ENCODE measurements at places on chromosomes 1 and 21.

DNA sequence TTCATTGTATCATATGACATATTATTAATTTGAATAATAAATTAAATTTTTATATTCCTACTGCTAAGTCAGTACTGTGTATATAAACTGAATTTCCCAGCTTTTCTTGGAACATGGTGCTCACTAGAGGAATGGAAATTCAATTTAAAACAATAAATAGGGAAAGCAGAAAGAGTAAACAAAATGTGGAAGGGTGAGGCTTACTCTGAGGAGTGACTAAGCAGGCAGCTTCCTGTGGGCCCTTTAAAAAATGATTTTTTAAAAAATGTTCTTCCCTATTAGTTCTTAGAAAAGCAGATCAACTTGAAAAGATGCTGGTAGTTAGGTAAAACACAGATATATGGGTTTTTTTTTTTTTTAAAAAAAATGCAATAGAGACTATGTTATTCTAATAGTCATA, 49.5 kb upstream of the S1PR1 start:
- DNase-seq = no peak

DNA sequence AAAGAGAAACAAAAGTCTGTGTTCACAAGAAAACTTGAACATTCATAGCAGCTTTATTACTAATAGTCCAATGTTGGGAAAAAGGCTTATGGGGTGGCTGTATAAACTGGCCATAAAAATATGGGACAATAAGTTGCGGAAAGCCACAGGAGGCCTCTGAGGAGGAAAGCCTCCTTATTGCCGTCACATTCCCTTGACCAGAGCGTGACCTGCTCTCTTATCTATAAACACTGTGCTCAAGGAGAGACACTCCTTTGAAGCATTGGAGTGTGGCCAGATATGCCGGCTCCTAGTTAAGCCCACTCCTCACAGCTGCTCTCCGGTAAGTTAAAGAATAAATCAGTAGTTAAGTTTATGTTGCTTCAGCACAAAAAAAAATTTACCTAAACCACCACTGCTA, 19.7 kb downstream of the OR6Y1 start:
- DNase-seq = no peak

DNA sequence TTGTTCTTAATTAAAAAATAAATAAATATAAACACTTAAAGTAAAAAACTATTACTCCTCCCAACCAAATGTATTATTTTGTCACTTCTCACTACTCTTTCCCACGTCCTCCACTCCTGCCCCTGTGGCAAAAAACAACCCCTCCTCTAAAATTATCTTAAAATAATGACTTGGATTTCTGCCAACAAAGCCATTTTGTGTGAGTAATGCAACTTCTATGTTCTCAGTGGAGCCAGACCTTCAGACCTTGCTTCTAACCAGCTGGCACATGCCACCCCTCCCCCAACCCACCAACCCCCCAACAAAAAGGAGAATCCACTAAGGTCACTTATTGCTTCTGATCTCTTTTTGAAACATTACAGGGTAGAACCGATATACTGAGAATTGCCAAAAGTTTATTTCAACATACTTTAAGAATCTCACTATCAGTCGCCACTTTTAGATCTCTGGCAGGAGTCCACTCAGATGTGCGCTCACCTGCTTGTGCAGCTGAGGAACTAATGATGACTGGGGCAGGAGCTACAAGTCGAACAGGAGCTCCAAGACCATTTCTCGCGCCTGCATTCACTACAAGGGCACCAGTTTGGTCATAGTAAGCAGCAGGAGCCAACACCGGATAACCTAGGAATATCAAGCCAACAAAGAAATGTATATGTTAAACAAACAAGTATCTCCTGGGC, 58.3 kb upstream of the SDC3 start:
- DNase-seq = no peak

- no peak for DNase-seq
Measured at GRCh38 chr1:30512914-30513265, 210.5 kb downstream of the MATN1 start.

DNA sequence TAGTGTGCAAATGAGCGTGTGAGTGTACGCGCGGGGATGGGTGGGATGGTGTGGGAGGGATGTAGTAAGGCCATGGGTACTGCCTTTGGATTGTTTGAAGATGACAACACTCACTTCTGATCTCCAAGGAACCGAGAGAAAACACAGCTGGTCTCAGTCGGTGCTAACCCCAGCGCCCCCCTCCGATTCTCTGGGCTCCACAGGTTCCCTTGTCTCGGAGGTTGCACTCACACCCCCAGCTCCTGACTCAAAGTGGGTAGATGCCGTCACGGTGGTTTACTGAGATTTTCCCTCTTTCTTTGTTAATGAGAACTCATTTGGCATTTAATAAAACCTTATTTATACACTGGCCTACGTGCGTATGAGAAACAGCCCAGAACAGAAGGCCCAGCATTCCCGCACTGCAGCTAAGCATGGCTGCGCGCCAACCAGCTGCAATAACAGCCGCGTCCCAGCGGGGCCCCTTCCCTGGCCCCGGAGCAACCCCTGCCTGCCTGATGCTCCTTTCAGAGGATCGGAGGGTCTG, 25.8 kb downstream of the ABCA4 start:
- no peak for DNase-seq

DNA sequence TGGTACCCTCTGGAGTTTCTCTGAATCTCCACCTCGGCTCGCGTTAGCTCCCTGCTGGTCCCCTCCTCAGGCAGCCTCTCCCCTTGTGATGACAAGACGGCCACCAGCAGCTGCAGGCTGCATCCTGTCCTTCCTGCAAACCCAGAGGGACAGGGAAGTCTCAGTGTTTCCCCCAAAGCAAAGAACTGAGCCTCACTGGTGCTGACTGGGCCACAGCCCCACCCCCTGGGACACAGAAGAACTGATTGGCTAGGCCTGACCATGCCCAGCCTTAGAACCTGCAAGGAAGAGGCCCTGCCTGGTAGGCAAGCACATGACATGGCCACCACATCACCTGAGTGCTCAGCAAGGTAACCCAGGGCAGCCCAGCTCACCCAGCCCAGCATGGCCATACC, 34.6 kb downstream of the TMEM51 start:
- DNase-seq = no peak

DNA sequence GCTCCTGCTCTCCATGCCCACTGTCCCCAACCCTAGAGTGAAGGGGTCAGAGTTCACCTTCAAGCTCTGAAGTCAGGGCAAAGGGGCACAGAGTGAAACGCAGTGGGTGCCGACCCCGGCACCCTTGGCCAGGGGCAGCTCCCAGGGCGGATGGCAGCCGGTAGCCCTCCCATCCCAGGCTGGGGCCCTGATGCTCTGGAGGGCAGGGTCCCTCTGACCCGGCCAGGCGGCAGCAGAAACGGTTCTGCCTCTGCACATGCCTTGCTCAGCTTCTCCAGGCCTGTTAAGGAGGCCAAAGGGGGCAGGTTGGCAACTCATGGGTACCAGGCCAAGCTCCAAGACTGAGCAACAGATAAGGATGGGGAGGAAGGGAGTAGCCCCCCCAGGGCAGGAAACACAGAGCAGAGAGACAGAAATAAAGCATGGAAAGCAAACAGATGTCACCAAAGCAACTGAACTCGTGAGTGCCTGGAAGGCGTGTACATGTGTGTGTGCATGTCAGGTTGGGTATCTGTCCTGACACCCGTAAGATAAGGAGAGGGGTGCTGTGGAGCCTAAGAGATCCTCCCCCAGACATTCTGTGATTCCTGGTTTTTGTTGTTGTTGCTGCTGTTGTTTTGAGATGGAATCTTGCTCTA, 112.3 kb upstream of the IFFO2 start:
- DNase-seq = no peak

GRCh38 chr1:173062150-173062938, 11.6 kb upstream of the TNFSF18 start:
- no peak for DNase-seq

DNA sequence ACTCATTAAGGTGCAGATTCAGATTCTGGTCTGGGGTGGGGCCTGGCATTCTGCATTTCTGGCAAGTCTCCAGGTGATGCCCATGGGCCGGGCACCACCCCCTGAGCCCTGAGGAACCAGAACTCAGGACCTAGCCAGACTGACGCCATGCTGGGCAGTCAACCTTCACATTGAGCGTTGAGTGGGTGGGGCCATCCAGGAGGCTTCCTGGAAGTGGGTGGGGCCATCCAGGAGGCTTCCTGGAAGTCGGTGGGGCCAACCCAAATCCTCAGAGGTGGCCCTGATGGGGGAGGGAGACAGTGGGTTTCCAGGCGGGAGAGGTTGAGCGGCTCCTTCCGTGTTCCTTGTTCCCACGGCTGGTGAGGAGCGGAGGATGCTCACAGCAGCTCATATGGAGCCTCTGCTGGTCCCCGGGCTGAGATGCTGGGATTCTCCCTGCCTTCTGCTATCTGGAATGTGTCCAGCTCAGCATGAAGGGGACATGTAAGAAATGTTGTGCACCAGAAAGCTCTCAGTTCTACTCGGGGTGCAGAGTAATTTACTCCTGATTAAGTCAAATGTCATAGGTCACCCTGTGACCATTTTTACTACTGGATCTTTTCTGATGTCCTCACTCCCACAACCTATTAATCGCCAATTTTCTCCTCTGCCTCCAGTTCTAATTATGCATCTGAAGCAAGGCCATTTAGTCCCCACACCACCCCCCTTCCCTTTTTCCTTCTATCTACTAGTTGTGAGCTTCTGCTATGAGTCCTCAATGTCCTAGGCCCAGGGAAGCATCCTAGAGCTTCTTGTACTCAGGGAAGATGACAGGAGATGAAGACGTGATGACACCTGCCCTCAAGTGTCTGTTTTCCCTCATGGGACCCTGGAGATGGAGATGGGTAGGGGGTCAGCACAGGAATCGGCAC, 435.4 kb downstream of the PTPRU start:
- no peak for DNase-seq

GRCh38 chr1:110205156-110205555, 5.0 kb upstream of the KCNC4 start:
- no peak for DNase-seq

- no peak for DNase-seq
Measured at GRCh38 chr1:160093624-160094290, 4.7 kb downstream of the IGSF8 start.

GRCh38 chr1:15837931-15838330, 9.6 kb upstream of the SPEN start:
- DNase-seq = no peak

- DNase-seq = no peak
Measured at GRCh38 chr1:162222014-162222413, 152.5 kb downstream of the NOS1AP start.

GRCh38 chr1:42734201-42735035, 5.6 kb downstream of the CLDN19 start:
- DNase-seq = no peak

DNA sequence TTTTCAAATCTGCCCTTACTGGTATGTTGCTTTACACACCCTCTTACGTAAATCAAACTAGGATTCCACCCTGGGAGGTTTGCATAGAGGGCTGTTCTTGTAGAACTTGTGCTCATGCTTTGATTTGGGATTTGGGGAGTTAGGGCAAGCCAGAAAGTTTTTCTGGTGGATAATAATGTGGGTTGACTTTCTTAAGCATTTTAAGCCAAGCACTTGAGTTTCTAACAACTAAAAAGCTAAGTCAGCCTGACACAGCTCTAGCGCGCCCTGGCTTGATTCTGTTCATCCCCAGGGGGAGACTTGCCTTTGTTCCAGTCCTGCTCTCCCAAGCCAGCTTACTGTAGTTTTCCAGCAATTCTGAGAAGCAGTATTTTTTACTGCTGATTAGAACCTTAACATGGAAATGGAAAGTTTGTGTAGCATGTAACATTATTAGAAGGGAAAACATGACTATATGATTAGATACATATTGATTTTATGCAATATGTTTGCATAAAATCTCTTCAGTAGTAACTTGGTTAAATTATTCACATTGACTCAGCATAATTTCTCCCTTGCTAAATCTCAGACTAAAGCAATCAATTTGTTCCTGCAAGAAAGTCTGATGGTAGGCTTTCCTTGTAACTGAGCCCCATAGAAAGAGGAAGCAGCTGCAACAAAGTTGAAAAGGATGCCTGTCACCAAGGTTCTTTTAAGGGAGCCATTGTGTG, 11.0 kb upstream of the PGD start:
- DNase-seq = no peak

GRCh38 chr21:44869781-44870747, 3.4 kb downstream of the PTTG1IP start:
- DNase-seq = no peak

DNA sequence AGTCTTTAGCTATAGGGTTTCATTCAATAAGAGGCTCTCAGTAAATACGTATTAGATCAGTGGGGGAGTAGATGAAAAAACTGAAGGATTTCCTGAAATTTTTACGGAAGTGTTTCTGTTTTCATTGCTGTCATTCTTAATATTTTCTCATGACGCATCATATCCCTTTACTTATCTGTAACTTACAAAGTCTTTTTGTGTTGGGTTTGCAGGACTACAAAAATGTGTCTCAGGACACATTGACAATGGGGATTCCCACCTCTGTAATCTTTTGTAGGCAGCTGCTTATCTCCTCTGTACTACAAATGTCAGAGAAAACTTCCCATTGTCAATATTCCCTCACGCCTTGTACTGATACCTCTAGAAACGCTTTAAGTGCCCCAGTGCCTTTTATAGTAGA, 35.5 kb downstream of the CRP start:
- DNase-seq = no peak

GRCh38 chr1:22855668-22856606, 116.7 kb downstream of the LACTBL1 start:
- no peak for DNase-seq

GRCh38 chr1:1946540-1946939, 27.5 kb upstream of the TMEM52 start:
- no peak for DNase-seq

DNA sequence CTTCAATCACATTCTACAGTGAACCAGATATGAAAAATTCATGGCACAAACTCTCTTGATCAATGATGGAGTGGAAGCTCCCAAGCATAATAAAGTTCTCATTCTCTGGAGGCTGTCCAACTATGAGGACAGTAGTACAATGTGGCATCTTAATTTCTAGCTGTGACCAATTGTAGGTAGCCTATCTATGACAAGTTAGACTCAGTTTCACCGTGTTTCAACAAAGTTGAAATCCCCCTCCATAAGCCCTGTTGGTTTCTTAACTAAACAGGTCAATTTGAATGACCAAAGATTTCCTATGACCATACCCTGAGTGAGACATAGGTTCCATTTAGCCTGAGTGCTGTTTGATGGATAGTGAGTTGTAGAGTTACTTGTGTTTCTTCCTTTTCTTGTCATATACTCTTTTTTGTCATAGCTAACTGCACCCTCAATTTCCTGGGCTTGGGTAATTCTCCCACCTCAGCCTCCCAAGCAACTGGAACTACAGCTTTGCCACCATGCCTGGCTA, 11.8 kb downstream of the PATJ start:
- DNase-seq = no peak

GRCh38 chr1:243471754-243472745, 216.2 kb downstream of the SDCCAG8 start:
- DNase-seq = no peak
